ENCODE measurements at places on chromosomes 12 and 14.

GRCh38 chr12:62694116-62694515 is 227.5 kb downstream of the MON2 start:
- DNase-seq = no peak

- no peak for DNase-seq
Measured at GRCh38 chr14:101973356-101973755, 9.0 kb downstream of the DYNC1H1 start.

DNA sequence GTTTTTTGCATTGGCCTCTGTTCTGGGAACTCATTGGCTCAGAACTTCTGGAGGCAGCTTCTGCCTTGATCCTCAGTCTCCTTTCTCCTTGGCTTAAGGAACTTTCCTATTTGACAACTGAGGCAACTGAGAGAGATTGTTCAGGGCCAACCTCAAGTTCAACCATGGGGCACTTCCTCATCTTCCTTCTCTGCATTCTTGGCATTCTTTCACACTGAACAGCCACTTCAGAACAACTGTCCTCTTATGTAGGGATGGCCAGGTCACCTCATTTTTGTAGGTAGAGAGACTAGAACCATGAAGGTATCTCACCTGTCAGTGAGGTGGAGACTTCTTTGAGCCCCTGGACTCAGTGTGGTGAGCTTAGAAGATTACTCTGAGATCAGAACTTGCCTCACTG is 63.0 kb upstream of the NRXN3 start:
- DNase-seq = no peak

DNA sequence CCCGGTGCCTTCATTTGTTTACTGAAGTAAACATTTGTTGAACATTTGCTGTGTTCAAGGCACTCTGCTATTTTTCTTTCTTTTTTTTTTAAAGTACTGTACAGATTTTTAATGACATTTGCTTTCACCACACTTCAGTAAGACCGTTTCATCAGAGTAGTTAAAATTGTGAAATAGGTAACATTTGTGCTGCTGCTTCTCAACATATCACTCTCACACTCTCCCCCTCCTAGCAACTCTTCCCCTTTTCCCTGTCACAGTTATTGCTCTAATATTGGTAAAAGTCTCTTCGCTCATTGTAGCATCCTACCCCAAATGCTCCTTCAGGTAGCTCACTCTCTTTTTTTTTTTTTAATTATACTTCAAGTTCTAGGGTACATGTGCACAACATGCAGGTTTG is 49.6 kb downstream of the SRGAP1 start:
- DNase-seq = no peak

GRCh38 chr12:56628671-56629458 is 1.3 kb downstream of the BAZ2A start:
- DNase-seq = peak; percentile 72

DNA sequence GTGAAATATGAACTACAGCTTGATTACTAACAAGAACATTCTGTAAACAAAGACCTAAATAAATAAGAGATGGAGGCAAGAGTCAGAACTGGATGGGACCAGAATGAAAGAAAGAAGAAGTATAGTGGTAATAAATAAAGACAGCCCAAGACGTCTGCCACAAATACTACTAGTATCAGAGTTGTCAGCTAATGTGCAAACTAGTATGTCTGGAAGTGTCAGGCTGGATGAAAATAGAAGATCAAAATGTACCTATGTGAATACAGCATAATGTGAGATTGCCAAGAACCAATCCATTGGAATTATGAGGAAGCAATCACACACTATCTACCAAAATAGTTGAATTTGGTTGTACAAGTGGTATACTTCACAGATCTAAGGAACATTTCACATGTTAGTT is 353.0 kb downstream of the BTG1 start:
- DNase-seq = no peak

GRCh38 chr12:94844452-94844851 is 159.0 kb downstream of the NDUFA12 start:
- no peak for DNase-seq

DNA sequence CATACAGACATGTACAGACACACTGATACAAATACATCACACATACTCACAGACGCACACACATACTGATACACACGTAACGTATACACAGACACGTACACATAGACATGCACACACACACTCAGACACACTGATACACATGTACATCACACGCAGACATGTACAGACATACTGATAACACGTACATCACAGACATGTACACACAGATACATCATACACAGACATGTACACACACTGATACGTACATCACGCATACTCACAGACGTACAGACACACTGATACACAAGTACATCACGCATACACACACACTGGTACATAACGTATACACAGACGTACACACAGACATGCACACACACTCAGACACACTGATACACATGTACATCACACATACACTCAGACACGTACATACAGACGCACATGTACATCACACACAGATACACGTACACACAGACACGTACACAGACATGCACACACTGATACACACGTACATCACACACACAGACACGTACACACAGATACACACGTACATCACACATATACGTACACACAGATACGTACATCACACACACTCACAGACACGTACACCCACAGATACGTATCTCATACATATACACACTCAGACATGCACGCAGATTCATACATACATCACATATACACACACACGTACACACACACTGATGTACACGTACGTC is 5.1 kb downstream of the ZNF605 start:
- DNase-seq = no peak

- no peak for DNase-seq
Measured at GRCh38 chr12:86118161-86118560, 138.0 kb downstream of the MGAT4C start.

DNA sequence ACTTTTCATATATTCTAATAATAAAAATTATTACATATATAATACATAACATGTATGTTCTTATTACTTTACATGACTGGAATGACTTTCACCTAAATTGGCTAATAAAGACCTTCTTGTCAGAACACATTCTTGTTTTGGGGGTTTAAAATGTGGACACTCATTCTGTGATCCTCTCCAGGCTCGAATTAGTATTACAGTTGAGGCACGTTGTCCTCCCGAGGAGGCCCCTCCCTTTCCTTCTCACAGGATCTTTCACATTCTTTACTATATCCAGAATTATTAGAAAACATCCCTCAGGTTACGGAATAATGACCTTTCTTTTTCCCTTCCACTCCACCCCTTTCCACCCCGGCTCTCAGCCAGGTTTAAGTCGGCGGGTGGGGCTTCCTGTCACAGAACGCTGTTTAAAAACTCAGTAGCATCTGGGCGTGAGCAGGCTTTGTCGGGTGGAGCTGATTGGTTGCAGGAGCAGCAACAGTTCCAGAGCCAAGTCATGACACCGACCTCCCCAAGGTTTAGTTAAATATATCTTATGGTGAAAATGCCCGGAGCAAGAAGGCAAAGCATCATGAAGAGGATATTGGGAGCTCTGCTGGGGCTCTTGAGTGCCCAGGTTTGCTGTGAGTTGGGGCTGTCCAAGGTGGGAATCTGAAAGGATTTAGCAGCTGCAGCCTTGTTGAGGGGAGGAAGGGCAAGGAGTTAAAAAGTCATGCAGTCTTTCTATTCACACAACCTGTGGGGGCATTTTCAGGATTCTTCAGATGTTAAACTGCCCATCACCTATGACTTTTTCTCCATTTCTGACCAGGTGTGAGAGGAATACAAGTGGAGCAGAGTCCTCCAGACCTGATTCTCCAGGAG is 396.7 kb upstream of the OR4E1 start:
- DNase-seq = peak; percentile 61

DNA sequence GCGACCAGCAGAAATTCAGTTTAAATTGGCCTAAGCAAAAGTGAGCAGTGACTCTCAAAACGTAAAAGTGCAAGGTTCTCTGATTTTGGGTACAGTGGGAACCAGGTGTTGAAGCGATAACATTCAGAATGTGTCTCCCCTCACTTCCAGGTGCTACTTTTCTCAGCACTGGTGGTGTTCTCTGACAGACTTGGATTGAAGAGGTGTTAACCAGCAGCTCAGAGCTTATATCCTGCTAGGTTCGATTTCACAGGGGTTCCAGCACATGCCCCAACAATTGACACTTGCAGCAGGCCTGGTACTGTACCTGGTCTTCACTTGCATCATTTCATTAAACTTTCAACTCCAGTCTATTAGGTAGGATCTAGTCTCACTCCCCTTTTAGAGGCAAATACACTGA is 680.2 kb downstream of the VRK1 start:
- DNase-seq = no peak

GRCh38 chr12:14607568-14607967 is 39.9 kb upstream of the PLBD1 start:
- DNase-seq = no peak

DNA sequence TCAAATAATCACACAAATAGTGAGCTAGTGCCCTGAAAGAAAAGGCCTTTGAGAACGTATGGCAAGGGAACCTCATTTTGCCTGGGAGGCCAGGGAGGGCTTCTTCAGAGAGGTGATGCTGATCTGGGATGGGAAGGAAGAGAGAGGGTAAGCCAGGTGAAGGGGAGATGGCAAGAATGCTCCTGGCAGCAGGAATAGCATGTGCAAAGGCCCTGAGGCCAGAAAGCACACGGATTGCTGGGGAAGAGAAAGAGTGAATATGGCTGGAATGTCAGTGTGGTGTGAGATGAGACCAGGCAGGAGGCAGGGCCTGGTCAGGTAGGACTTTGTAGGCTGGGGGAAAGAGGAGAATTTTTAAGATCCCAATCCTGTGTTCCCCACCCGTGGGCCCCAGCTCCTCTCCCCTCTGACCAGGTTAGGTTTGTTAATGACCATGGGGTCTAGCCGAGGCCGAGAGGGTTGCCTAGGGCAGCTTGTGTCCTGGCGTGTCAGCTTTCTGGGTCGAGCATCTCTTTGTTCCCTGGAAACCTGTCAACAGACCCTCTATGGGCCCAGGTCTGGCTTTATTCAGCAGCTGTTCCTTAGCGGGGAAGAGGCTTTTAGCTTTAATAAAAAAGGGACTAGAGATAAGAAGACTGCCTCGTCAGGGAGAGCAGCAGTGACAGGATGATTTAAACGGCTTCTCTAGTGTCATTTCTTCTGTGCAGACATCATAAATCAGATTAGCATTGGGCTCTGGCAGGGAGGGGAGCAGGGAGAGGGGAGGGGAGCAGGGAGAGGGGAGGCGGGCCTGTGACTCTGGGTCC is 123.4 kb downstream of the ADCK1 start:
- DNase-seq = no peak

- peak; percentile 75 for DNase-seq
Measured at GRCh38 chr14:70073924-70074566, 114.7 kb downstream of the SLC8A3 start.

GRCh38 chr12:42365486-42365885 is 39.5 kb downstream of the PPHLN1 start:
- no peak for DNase-seq

GRCh38 chr12:46111715-46112114 is 121.3 kb upstream of the SCAF11 start:
- no peak for DNase-seq

GRCh38 chr14:91873471-91874415 is 6.4 kb upstream of the TC2N start:
- DNase-seq = peak; percentile 72

- DNase-seq = no peak
Measured at GRCh38 chr14:75515629-75515996, 6.7 kb upstream of the BATF start.

GRCh38 chr14:81485372-81485771 is 48.3 kb downstream of the SEL1L start:
- DNase-seq = no peak

DNA sequence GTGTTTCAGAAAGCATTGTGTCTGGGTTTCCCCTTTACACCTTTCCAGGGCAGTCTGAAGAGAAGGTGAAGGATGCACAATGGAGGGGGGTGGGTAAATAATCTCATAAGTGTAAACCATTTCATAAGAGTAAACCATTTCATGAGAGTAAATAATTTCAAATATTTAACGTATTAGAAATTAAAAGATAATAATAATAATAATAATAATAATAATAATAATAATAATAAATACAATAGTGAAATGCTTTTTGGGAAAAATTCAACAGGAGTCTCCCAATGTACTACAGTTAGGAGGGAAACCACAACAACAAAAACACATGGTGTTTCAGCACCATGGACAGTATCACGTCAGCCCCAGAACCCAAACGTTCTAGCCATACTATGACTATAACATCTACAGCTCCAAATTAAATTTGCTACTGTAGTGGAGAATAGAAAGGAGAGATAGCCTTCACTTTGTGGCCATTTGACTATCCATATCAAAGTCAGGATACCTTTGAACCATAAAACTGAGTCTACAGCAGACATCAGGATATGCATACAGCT is 691.8 kb downstream of the BCL11B start:
- peak; percentile 7 for DNase-seq

DNA sequence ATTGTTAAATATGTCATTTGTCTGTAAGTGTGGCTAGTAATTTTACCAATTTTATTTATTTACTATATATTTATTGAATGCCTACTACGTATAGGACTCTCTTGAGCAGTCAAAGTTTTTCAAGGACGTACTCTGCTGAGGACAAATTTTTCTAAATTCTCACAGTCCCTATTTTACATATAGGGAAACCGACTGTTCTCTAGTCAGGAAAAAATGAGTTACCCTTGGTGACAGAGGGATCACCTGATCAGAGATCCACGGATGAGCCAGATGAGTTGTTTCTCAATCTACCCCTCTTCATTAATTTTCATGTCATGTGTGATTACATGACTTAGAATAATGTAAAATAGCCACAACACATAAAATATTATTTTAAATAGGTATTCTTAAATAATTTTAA is 96.2 kb upstream of the SLC38A2 start:
- DNase-seq = no peak

DNA sequence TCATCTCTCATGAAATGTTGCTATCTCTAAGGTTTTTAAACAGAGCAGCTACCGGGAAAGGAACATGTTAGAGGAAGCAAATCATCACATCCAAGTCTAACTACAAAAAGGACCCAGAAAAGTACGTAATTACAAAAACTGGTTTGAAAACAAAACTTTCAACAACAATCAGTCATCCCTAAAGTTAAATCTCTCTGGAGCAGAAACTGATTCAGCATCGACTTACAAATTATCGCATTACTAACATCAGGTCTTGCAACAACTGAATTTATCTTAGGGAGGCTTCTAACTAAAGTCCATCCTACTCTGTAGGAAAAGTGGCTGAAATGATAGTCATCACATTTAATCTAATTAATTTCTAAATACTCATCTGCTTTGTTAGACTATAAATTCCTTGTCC is 137.0 kb downstream of the MED13L start:
- no peak for DNase-seq

- DNase-seq = no peak
Measured at GRCh38 chr12:46915836-46916235, 90.0 kb upstream of the SLC38A4 start.

GRCh38 chr14:44940944-44941343 is 20.8 kb downstream of the KLHL28 start:
- no peak for DNase-seq

DNA sequence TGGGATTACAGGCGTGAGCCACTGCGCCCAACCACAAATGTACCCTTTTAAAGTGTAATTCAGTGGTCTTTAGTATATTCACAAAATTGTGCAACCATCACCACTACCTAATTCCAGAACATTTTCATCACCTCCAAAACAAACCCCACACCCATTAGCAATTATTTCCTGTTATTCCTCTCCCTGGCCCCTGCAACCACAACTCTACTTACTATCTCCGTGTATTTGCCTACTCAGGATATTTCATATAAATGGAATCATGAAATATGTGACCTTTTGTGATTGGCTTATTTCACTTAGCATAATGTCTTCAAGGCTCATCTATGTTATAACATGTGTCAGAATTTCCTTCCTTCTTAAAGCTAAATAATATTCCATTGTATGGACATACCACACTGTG is 16.0 kb upstream of the AQP2 start:
- no peak for DNase-seq

- DNase-seq = no peak
Measured at GRCh38 chr12:85580562-85581168, 255.5 kb downstream of the RASSF9 start.

Measured in activated CD4-positive, alpha-beta T cell treated with anti-CD3 and anti-CD28 coated beads for 48 hours (primary cell).